Activated CD4-positive, alpha-beta T cell treated with anti-CD3 and anti-CD28 coated beads, Interleukin-2, amount 50 U/mL, for 48 hours (primary cell): ENCODE measurements at places on chromosomes 3 and 15.

- no peak for DNase-seq
Measured at GRCh38 chr3:141949972-141950371, 73.5 kb downstream of the ATP1B3 start.

GRCh38 chr15:63405159-63405558, 23.5 kb upstream of the CA12 start:
- no peak for DNase-seq

GRCh38 chr15:94503293-94503692, 271.9 kb downstream of the MCTP2 start:
- no peak for DNase-seq

DNA sequence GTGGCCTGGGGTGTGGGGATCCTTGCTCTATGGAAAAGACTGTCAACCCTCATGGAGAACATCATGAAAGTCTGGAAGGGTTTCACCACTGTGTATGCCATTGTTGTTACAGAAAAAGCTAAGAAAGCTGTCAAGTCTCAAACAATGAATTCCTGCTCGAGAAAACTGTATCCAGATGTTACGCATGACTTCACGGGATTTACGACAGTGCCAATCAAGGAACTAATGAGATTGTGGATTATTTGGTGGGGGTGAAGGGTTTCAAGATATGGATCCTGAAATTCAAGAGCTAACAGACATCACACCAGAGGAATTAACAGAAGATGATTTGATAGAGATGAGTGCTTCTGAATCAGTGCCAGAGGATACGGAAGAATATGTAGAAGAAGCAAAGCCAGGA, 7.8 kb downstream of the PPP1R2 start:
- DNase-seq = no peak

DNA sequence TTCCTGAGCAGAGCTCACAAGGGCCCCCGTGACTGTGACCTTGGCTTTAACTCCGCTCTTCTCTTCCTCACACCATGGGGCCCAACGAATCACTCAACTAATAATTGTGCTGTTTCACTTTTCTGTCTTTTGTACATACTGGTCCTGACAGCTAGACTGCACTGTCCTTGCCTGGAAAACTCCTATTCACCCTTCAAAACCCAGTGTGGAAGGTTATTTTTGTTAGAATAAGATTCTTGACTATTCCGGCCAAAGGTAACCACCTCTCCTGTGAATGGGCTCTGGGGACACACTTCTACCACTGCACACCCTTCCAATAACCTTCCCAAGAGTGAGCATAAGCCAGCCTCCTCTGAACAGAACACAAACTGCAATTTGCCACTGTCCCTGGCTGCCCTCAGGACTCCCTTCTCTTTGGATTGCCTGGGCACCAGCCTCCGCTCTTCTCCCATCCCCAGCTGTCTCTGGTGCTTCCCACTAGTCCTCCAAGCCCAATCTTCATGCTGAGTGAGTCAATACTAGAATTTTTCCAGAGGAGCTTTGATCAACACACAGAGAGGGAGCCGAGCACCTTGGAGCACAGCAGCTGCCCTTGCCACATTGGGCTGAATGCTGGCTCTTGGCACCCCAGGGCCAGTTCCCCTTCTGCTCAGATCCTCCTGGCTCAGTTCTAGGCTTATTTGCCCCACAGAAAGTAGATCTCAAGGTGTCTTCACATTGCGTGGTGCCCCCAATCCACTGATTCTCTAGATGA, 2.1 kb downstream of the SCN5A start:
- no peak for DNase-seq

DNA sequence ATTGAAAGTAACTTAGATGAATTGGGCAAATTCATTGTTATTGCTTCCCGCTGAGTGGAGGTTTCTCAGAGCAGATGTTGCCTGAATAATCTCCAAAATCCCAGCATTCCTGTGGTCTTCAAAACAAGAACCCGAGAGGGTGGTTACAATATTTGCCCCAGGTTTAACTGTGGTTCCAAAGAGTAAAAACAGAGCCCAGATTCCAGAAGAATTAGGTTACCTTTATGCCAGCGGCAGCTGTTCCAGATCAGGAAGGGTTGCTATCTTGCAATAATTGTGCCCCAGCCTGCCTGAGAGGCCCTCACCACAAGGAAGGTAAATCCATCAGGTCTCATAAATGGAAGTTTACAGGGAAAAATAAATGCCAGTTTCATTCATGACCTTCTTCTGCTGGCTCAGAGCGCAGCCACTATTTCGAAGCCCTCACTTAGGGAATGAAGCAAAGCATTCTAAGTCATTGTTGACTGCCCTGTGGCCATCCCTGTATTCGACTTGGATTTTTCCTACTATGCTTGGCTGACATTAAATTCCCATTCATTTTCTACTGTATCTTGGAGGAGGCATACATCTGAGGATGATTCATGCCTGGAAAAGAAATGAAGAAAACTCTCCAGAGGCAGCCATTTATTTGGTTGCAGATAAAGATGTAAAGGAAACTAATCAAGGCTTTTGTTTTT, 54.6 kb downstream of the SSUH2 start:
- DNase-seq = no peak

GRCh38 chr3:152706991-152707713, 127.8 kb upstream of the P2RY1 start:
- DNase-seq = no peak

DNA sequence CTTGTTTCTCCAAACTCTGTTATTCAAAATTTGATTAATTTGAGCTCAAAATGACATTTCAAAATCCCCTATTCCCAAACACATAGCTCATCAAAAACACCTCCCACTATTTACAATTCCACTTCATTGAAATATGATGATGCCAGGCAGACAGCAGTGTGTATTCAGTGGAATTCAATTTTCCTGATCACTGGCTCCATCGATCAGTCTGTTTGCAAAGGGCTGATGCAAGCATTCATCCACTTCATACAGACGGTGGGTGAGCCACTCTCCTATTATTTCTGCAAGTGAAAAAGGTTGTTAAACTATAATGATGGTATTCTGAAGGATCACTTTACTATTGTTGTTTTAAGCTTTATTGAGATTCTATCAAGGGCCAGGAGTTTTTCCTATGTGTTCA, 90.7 kb downstream of the RTP4 start:
- DNase-seq = no peak

GRCh38 chr15:81163961-81164800, 30.1 kb downstream of the CFAP161 start:
- no peak for DNase-seq

DNA sequence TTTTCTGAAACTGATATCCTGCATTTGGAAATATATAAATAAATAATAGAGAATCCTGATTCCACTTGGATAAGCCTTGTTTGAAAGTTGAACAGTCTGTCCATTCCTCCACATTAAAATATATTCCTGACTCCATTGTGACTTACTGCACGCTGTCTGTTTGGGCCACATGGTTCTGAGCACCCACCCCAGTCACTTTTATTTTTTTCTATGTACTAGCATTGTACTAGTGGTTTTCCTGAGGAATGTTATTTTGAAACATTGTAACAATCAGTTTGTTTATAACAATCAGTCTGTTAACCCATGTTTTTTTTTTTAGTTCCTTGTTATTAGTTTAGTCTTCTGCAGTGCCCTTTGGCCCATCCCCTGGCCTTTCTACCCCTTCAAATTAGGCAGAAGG, 87.4 kb upstream of the CCNL1 start:
- no peak for DNase-seq

DNA sequence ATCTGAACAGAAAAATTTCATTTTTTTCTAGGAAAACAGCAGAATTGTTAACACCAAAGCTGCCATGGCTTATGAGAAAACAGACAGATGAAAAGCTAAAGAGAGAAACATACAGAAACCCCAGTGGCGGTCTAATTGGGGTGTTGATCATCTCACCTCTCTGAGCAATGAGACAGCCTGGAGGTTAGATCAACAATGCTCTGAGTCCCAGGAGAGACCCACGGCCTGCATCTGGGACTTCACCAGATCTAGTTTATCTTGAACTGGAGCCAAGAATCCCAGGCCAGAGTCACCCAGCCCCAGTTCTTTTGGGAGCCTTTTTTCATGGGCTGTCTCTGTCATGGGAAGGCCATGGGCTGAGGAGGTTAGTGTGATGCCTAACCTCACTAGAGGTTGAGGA, 3.5 kb upstream of the GALNT15 start:
- no peak for DNase-seq

DNA sequence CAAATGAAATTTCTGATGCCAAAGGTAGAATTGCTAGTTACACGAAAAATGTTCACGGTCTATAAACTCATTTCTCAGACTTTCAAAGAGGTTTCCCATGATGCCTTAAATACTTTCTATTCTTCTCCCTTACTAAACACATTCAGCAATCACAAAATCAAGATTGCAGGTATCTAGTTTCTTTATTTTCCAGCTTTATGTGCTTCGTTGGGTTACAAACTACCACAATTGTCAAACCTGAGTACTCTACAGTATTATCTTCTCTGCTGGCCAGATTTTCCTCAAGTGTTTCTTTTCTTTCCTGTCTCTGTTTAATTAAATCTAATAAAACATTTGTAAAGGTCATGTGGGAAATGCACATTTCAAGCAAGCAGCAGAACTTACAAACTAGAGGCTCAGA, 201.8 kb upstream of the ZNF385D start:
- DNase-seq = no peak

DNA sequence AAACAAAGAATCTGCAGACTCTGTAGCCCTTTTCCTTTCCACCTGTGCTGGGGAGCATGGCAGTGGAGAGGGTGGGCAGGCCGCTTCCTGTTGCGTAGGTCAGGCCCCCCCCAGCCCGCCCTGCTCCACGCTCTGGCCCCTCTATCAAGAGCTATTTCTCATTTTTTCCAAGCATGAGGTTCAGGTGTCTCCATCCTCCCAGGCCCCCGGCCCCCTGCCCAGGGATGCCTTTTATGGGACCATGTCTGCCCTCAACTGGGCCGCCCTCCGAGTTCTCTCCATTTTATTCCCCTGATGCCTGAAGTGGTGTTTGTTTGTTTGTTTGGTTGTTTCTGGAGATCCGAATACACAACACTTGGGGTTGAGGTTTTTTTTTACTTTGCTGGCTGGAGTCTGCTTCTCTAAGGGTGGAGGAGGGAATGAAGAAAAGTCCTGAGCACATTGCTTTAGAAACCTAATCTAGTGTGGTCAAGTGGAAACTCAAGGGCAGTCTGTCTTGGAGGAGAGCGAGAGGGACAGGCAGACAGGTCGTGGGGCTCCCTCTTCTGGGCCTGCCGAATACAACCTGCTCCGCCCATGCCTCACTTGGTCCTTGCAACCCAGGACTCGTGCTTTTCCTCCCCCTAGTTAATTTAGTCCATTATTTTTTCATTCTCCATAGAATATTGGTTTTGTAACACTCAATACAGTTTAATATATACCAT, 176.5 kb upstream of the LYSMD4 start:
- DNase-seq = no peak

DNA sequence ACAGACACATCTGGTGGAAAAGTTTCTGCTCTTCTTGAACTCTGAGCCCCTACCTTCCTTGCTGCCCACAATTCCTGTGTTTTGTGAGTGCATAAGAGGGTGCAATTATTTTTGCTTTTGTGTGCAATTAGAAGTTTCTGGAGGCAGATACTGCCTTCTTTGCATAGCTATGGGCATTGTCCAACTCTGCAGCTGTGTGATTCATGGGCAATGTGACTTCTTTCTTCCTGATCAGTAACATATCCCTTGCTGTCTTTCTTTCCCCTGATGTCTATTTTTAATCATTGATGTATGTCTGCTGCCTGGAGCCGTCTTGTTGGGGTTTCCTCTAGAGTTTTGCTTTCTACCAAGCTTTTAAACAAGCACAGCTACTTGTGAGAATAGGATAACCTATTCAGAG, 321.6 kb upstream of the CHRM5 start:
- DNase-seq = no peak

DNA sequence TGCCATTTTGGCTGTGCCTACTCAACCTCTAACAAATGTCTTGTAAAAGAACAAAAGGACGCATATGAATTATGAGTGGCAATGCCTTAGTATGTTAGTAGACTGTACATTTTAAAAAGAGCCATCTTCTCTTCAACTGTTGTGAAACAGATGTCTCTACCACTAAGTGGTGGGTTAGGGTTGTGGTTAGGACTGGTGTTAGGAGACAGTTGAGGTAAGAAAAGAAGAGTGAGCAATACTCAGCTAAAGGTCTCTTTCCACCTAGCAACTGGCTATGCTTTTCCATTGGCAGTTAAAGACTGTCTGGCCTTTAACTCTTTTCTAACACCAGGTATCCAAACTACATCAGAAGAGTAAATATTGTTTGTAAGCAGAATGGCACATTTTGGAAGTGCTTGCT, 221.7 kb upstream of the TBC1D5 start:
- no peak for DNase-seq

DNA sequence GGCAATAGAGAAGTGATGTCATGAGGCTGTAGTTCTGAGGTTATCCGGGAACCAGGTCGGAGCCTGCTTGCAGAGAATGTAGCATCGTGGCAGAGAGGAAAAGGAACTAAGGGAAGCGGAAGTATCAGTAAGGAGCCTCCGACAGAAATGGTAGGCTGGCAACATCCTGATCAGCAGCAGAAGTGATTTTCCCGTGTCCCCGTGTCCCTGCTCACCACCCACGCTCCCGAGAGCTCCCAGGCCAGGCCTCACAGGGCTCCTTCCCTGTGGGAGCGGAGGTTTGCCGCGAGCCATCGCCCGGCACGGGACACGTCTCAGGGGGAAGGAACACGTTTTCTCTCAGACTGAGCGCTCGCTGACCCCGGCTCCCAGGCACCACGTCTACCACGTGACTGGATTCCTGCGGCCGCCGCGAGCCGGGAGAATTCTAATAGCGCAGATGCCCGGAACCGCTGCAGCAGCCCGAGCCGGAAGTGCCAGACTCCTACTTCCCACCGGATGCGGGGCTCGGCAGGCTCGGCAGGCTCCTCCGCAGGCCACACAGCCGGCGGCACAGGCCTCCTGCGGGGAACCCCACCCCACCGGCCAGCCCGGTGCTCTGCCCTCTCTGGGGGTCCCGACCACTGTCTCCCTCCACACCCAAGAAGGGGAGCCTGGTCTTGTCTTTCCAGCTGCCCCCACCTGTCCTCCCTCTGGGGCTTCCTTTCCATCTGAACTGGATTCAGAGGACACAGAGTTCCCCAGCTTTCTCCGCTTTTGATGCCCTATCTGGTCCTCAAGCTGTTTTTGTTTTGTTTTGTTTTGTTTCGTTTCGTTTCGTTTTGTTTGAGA, 99.3 kb downstream of the BDH1 start:
- DNase-seq = peak; percentile 67

- no peak for DNase-seq
Measured at GRCh38 chr3:13399603-13400002, 20.5 kb downstream of the NUP210 start.

DNA sequence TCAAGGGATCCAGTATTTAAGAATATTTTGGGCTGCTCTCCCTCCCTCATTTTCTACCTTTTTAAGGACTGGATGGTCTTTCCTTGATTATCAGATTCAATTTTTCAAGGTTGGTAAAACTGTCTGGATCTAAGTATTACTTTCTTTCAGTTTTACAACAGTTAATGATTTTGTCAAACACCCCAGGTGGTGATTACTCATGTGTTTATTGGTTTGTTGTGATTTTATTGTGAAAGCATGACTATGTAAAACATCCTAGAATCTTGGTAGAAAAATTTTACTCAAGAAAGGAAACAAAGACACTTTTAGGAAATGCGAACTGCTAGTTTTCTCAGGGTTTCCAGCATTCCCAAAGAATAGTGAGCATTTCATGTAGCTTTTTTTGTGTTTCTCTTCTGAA, 7.3 kb downstream of the GTF2E1 start:
- no peak for DNase-seq

- DNase-seq = no peak
Measured at GRCh38 chr3:187132666-187133065, 6.6 kb downstream of the RPL39L start.

- DNase-seq = peak; percentile 60
Measured at GRCh38 chr3:152021951-152022461, 148.6 kb downstream of the SUCNR1 start.
